Activated CD8-positive, alpha-beta memory T cell treated with anti-CD3 and anti-CD28 coated beads, Interleukin-2, amount 10 ng/mL, durations not matched to agents 7 days and 5 days (primary cell): ENCODE measurements at places on chromosomes 4 and X. TPM values are rescaled to one million over a fixed set of nuclear protein-coding genes. Genes with fewer than 3 reads are reported as not detected.
A peak's percentile ranks its signal among the peaks of the same experiment; 100 is the strongest.

The GNRHR gene
- total RNA-seq: not detected

GRCh38 chr4:169492436-169493163 lies 119.8 kb downstream of the NEK1 start:
- peak; percentile 56 for DNase-seq

- no peak for DNase-seq
Observed at GRCh38 chr4:66273110-66273509, 602.8 kb upstream of the EPHA5 start.

The FHIP1A gene
- total RNA-seq: not detected

The CPE gene
- total RNA-seq: not detected

The TRIM61 gene
- total RNA-seq: 2.2 TPM

- DNase-seq: no peak
Observed at GRCh38 chrX:74458736-74459135, 37.4 kb downstream of the SLC16A2 start.

GRCh38 chrX:10217198-10217597 lies 60.4 kb downstream of the CLCN4 start:
- DNase-seq: no peak

- DNase-seq: no peak
Observed at GRCh38 chr4:152965611-152966010, 29.5 kb downstream of the FHDC1 start.

DNA sequence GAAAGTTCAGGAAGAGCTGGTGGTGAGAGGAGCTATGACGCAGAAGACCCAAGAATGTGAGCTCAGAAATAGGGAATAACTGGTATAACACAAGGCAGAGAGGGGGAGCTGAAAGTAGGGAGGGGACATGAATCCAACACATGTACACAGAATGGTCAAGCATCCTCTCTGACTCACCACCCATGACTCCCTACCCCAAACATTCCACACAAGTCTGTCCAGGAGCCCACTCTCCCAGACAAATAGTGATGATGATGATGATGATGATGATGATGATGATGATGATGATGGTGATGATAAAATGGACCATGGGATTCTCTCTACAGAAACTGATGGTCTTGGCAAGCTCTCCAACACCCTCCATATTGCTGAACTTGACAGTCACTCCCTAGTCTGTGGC lies 46.4 kb downstream of the NAT8L start:
- no peak for DNase-seq

DNA sequence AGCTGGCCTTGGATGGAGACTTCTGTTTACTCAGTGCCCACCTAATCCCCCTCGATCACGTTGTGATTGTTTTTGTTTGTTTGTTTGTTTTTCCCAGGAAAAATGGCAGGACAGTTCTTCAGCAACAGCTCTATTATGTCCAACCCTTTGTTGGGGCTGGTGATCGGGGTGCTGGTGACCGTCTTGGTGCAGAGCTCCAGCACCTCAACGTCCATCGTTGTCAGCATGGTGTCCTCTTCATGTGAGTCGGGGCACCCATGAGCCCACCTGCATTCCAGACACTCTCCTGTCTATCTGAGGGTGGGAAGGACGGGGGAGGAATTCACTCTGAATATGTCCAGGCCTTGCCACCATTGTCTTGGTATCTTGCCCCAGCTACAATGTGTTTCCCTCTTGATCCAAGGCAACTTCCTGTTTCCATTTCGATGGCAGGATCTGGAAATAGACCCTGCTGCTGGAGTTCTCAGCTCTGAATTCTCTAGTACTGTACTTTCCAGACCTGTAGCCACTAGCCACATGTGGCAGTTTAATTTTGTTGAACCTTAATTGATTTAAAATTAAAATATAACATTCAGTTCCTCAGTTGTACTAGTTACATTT lies 10.5 kb downstream of the SLC34A2 start:
- no peak for DNase-seq

DNA sequence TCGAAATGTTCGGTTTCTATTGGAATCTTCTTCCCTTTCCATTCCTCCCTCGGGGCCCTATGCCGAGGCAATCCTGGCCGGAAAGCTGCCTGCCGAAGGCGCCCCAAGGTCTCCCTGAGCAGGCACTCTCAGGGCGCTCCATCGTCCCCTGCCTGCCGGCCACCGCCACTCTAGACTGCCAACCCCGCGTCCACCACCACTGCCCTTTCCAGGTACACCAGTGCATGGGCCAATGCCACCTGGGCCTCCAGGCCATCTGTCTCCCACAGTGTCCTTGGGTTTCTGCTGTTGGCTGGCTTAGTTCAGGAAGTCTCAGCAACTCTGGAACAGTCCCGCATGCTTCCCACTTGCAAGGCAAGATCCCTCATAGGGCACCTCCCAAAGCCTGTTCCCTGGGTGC lies 14.6 kb downstream of the CTAG1A start:
- DNase-seq: no peak
